ENCODE measurements at places on chromosomes 1 and 21.

- no peak for DNase-seq
Observed at GRCh38 chr1:184743062-184743756, 11.4 kb downstream of the EDEM3 start.

GRCh38 chr21:8993943-8994639 is 1527.3 kb upstream of the TPTE start:
- DNase-seq: no peak

GRCh38 chr1:240092301-240093119 is 827 bp downstream of the FMN2 start:
- DNase-seq: no peak

GRCh38 chr21:18335651-18336236 is 67.8 kb downstream of the TMPRSS15 start:
- no peak for DNase-seq

GRCh38 chr1:31901838-31902509 is 36.2 kb downstream of the PTP4A2 start:
- DNase-seq: no peak

DNA sequence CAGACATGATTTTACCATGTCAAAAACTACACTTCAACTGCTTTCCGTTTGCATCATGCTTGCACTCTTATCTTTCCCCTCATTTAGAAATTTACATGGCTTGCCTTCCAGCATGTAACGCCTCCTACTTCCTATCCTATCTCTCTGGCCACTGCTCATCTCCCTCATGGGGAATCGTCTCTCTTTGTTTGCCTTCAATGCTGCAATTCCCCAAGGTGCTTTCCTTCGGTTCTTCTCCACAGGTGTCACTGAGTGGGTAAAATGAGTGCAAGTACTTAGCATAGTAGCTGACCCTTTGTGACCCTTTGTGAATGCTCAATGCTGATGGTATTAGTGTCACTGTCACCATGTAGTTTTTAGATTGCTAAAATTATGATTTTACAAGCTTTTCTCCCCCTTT is 63.1 kb downstream of the APP start:
- no peak for DNase-seq

- DNase-seq: no peak
Observed at GRCh38 chr1:13830616-13831280, 130.8 kb downstream of the PRDM2 start.

DNA sequence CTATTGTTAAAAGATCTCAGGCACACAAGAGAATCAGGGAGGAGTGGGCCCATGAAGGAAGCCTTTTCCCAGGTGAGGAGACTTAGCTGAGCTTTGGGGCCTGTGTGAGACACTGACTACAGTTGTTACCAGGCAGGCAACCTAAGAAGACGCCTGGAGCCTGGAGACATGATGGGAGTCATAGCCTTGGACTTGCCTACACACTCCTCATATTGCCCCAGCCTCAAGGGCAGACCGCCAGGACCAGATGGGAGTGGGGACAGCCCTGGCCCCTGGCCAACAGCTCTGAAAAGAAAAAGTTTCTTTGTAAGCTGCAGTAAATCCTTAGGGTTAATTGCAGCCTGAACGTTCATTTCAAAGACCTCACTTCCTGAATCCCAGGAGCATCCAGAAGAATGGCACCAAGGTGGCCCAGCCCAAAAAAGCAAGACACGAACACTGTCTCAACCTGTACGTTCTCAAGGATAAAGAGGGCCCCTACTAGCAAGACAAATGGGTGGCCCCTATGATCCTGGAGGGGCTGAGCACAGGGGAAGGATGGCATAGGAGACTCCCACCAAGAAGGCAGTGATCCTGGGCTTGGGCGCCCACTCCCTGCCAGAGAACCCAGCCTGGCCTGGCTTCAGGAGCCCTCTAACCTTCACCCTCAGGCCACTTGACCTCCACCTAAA is 33.2 kb upstream of the BTG2 start:
- no peak for DNase-seq

GRCh38 chr1:175209493-175209921 is 16.9 kb upstream of the KIAA0040 start:
- DNase-seq: no peak

GRCh38 chr1:47948126-47948525 is 49.1 kb downstream of the TRABD2B start:
- no peak for DNase-seq

DNA sequence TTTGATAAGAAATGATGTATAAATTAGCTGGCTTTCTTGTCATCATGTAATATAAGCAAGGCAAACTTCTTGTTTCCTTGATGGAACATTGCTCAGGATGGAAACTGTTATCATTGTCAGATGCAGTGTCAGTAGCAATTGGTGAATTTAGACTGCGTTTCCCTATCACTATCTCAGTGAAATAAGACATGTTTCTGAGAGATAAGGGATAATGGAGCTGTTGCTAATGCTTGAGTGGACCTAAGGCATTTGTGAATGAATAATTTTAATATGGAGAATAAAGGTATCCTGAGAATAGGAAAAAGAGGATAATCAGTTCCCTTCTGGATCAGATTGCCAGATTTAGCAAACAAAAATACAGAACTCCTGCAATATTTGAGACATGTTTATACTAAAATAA is 160.9 kb downstream of the HLX start:
- DNase-seq: no peak

DNA sequence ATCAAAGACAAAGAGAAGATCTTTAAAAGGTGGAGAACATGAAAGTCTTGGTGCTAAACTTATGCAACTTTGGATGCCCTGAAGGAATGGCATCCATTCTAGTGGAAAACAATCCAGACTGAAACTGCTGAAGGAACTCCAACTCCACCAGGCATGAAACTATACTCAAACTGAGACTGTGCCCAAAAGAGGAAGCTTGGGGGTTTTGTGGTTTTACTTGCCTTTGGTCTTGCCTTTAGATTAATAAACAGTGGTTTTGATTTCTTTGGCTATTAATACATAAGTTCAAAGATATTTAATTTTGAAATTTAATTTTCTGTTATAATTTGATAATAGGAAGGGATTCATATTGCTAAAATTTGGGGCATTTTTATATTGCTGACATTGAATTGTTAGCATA is 17.4 kb upstream of the SLC30A10 start:
- DNase-seq: no peak

DNA sequence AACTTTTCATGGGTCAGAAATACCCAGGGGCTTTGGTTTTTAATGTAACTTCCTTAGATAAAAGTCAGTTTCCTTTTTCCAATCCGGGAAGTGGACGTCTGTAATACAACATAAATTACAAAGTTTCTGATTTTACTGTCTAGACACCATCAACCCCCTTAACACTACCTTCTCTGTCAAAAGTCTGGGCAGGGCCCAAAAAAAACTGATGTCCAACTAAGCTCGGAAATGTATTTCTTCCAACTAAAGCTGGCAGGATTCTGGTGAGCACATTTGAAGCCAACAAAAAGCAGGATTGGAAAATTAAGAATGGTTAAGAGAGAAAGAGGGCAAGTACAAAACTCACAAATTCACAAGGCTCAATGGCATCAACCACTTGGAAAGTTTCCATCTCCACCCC is 24.3 kb downstream of the DDAH1 start:
- no peak for DNase-seq

- DNase-seq: no peak
Observed at GRCh38 chr21:45309069-45309986, 21.6 kb upstream of the POFUT2 start.

DNA sequence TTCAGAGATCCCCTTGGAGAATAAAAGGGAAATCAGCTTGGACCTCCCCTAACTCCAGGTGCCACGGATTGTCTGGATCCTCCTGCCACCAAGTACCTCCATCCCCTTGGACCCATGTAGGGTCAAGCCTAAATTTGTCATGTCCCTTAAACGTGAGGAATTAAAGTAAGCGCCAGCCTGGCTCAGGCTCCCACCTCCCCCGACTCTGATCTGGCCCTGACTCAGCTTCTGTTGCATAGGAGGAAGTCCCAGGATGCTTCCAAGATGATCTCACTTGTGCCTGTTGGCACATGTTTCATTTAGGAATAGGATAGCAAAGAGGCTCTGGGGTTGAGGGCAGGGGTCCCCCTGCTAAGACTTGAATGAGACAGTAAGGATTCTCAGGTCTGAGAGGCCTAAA is 231.9 kb upstream of the JUN start:
- no peak for DNase-seq

- no peak for DNase-seq
Observed at GRCh38 chr1:44547837-44548236, 126.4 kb downstream of the TMEM53 start.

- no peak for DNase-seq
Observed at GRCh38 chr21:16193496-16194094, 463.8 kb downstream of the USP25 start.

- DNase-seq: no peak
Observed at GRCh38 chr1:89171067-89171438, 4.8 kb downstream of the GBP7 start.

DNA sequence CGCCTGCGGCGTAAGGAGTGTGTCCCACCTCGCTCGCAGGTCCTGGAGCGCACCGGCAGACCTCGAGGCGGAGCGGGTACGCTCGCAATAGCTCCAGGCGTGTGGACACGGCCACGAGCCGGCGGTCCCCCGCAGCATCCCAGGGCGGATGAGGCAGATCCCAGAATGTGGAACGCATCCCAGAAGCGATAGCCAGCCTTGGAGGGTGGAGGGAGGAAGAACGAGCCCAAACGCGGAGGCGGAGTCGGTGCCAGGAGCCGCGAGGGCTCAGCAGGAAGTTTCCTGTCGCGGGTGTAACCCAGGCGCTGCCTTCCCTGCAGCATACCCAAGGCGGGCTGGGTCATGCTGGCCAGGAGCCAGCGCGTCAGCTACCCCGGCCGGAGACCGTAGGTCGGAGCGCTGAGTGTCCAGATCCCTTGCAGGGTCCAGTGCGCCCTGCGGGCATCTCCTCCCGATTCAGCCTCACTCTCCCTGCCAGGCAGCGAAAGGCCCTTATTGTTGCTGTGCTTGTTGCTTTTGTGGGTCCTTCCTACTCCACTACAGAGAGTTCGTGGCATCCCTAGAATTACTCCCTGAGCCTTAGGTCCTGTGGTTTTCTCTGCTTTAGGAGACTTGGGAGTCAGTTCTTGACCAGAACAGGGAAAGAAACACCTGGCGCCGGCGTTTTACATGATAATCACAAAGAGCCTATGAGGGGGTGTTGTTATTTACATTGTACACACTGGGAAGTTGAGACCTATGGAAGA is 27.7 kb downstream of the STYXL2 start:
- no peak for DNase-seq

GRCh38 chr1:183548116-183548515 is 42.1 kb downstream of the NCF2 start:
- DNase-seq: no peak

GRCh38 chr1:24862775-24863483 is 67.1 kb downstream of the RUNX3 start:
- DNase-seq: no peak

DNA sequence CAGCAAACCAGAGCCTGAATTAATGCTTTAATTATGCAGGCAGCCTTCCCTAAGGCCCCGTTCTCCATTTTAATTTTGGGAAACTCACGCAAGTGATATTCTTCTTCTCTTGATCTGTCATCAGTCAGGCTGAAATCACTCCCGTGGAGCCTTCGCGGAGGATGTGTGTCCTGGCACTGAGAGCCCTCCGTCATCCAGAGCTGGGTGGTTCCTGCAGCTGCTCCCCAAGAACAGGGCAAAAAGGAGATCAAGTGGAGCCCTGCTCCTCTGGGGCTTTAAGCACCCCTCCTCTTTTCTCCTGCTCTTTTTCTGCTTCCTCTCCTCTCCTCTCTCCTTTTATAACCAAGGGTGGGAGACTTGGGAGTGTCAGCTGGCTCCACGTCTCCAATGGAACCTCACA is 133.2 kb upstream of the CACNA1E start:
- DNase-seq: no peak

DNA sequence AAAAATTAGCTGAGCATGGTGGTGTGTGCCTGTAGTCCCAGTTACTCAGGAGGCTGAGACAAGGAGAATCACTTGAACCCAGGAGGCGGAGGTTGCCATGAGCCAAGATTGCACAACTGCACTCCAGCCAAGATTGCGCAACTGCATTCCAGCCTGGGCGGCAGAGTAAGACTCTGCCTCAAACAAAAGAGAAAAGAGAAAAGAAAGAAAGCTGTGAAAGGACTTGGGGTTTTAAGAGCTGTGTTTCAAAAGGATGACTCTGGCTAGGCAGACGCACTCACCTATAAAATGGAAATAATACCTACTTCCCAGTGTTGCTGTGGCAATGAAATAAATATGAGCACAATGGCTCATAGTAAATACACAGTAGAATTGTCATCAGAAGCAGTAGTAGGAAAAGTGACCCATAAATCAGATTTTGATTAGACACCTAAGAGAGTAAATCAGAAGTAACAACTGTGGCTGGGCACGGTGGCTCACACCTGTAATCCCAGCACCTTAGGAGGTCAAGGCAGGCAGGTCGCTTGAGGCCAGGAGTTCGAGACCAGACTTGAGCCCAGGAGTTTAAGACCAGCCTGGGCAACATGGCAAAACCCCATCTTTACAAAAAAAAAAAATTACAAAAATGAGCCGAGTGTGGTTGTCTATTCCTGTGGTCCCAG is 45.9 kb upstream of the PUM1 start:
- DNase-seq: no peak

DNA sequence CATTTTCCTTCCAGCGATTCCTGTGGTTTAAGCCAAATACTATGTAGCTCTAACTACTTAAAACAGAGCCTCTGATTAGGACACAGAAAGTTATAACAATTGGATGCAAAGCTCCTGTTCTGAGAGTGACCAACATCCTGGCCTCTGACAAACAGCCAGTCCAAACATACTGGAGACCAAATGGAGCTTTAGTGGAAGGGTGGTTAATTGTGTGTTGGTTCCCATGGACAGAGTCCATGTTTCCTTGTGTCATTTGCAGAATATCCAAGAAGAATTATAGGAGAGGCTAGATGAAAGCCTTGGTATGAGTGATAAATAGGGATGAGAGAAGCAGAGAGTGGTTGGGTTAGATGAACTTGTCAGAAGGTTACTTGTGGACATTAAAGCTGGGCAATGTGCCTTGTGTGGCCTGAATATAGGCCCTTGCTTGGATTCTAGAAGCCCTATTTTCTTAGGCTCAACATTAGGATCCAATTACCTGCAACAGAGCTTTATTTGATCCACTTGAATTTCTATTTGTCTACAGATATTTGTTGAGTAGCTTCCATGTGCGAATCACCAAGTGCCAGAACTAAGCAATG is 180.5 kb upstream of the GORAB start:
- DNase-seq: no peak

GRCh38 chr1:61455400-61455799 is 269.5 kb downstream of the TM2D1 start:
- no peak for DNase-seq

- no peak for DNase-seq
Observed at GRCh38 chr1:213659580-213660547, 327.9 kb upstream of the PROX1 start.

- DNase-seq: no peak
Observed at GRCh38 chr1:7582460-7582972, 188.6 kb upstream of the VAMP3 start.

GRCh38 chr1:46490656-46491442 is 1.2 kb downstream of the DMBX1 start:
- DNase-seq: no peak

DNA sequence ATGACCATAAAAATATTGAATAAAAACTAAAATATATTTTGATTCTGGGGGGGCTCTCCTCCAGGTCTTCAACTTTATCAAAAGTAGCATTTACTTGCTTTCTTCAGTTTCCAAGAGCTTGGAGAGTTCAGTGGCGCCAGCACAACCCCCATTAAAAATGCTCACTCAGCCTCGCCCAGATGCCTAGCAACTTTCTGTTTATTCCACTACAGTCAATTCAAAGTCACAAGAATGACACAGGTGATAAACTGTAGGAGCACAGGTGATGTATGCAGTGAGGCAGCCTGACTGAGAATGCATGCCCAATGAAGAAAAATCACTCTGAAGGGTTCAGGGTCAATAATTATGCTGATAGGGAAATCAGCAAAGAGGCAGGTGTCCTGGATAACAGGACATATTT is 159.4 kb upstream of the ATP1B1 start:
- no peak for DNase-seq
